ENCODE measurements at places on chromosomes 1 and 21.

GRCh38 chr1:212981571-212982328 lies 31.4 kb downstream of the VASH2 start:
- DNase-seq: no peak

DNA sequence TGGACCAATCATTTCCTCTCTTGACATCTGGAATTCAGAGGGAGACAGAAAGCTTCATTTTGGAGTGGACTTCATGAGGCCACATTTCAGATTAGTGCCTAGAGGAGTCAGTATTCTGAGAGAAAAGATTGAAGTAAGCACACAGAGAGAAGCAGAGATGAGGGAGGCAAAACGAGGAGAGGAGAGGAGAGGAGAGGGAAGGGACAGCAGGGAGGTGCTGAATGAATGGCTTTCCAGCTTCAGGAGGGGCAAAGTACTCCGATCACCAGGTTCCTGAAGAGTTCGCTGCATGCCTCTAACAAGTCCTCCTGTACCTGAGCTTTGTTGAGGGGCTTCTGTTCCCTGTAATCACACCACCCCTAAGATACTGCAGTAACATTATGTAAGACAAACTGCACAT lies 76.0 kb downstream of the NRIP1 start:
- no peak for DNase-seq

GRCh38 chr1:45621501-45621836 lies 2.4 kb downstream of the CCDC17 start:
- no peak for DNase-seq

DNA sequence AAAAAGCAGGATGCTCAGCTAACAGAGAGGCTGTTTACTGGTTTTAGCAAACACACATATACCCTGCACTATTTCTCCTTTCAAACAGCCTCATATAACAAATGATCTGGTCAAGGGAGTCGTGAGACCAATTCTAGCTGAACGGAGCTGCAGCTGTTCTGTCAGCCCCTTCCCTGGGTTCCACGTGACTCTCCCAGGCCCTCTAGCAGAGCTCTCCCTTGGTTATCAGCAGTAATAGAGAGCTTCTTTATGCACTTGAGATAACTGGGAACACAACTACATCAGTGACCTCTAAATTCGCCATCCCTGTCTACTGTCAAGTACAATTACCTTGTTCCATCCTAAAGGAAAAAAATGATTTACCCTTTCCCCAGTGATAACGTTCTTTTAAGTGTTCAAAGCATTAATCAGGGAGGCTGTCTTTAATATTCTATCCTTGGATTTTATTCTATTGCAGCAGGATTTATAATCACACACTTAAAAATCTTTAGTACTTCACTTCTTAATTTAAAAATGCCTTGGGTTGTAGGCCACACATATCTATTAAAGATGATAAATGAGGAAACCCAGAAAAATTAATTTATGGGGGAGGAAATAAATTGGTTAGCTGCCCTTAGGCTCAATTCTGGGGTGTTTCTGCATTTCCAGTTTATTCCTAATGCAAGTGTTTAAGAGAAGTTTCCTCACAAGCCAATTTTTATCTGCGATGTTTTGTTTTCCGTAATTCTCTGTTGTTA lies 28.2 kb downstream of the PTGER3 start:
- no peak for DNase-seq

GRCh38 chr1:220224033-220224432 lies 48.2 kb downstream of the RAB3GAP2 start:
- DNase-seq: no peak

- DNase-seq: no peak
Observed at GRCh38 chr21:32200029-32200428, 78.8 kb downstream of the MIS18A start.

- DNase-seq: no peak
Observed at GRCh38 chr1:22089134-22089571, 36.6 kb downstream of the CDC42 start.

- DNase-seq: no peak
Observed at GRCh38 chr1:181023265-181024057, 791 bp upstream of the STX6 start.

DNA sequence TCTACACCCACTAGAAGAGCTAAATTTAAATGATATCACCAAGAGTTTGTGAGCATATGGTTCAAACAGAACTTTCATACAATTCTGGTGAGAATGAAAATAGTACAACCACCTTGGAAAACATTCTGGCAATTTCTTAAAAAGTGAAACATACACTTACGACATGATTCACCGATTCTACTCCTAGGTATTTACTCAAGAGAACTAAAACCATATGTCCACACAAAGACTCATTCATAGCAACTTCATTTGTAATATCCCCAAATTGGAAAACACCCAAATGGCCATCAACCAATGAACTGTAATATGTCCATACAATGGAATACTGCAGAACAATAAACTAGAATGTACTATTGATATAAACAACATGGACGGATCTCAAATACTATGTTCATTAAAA lies 51.2 kb upstream of the ADAM30 start:
- no peak for DNase-seq
